ENCODE measurements at places on chromosomes 11 and 22.

GRCh38 chr11:19229671-19230070 lies 11.1 kb downstream of the E2F8 start:
- no peaks in the 10 kb centered on the region for H3K4me1 ChIP-seq
- no peaks in the 10 kb centered on the region for H3K27me3 ChIP-seq
- no peak overlapping the region for H3K4me3 ChIP-seq
- H3K36me3 ChIP-seq, result no peaks in the 10 kb centered on the region
- no peak overlapping the region for H3K27ac ChIP-seq
- no peak for DNase-seq

DNA sequence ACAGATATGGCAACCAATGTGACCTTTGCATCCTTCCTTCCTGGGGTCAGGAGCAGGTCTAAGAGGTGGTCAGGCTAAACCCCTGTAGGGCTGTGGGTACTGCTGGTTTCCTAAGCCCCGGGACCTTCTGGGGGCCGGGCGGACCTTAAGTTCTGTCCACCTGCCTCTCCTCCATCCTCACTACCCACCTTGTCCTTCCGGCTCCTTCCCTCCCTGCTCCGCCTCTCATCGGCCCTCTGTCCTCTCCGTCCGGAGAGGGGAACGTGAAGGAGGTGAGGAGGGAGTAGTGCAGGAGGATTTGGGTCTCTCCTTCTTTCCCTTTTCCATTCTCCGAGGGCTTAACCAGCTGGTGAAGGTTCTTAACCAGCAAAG lies 28.3 kb upstream of the PARVB start:
- H3K4me3 ChIP-seq, result peak overlapping the region; percentile 42
- H3K27me3 ChIP-seq, result no peaks in the 10 kb centered on the region
- DNase-seq, result no peak

DNA sequence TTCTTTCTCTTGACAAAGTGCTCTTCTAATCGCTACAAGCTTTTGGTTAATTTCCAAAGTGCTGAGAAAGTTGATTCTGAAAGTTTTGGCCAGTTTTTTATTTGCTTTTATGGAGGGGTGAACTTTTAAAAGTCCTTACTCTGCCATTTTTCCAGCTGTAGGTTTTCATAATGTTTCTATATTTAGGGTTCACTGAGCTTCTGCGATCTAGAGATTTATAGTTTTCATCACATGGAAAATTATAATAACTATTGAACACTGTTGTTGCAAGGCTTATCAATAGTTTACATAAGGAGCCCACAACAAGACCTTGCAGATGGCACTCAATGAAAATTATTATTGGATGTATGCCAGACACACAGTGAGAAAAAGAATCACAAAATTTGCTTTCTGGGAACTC lies 55.1 kb downstream of the DLG2 start:
- H3K4me1 ChIP-seq, result no peaks in the 10 kb centered on the region
- no peaks in the 10 kb centered on the region for H3K27me3 ChIP-seq
- no peaks in the 10 kb centered on the region for H3K36me3 ChIP-seq
- no peak for DNase-seq
- H3K4me3 ChIP-seq, result no peak overlapping the region
- no peak overlapping the region for H3K27ac ChIP-seq

GRCh38 chr11:94030059-94030458 lies 8.9 kb downstream of the HEPHL1 start:
- no peaks in the 10 kb centered on the region for H3K4me1 ChIP-seq
- no peak overlapping the region for H3K4me3 ChIP-seq
- H3K36me3 ChIP-seq, result no peaks in the 10 kb centered on the region
- no peaks in the 10 kb centered on the region for H3K27me3 ChIP-seq

DNA sequence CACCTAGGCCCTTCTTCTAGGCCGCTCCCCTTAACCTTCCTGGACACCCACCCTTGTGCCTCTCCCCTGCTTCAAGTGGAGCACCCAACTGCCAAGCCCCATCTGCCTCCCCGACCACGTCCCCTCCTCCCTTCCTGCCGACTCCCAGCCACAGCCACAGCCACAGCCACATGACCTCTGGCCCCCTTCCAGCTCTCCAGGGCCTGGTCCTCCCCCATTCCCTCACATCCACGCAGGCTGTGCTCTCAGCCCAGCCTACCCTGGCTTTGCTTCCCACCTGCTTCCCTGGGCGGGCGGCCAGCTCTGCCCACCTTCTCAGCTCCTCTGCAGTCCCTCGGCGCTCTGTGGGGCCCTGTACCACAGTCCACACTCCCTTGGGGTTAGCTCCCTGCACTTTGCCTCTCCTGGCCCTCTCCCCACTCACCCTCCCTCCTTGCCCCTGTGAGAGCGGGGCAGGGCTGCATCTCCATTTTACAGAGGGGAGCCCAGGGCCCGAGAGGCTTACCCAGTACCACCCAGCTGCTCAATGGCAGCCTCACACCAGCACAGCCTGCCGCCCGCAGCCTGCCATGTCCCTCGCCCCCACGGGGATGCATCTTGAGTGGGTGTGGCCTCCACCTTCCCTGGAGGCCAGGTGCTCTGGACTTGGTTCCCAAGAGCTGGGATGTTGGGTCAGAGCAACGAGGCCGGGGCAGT lies 20.3 kb downstream of the PARVG start:
- DNase-seq, result no peak
- no peak overlapping the region for H3K27ac ChIP-seq
- no peak overlapping the region for H3K4me3 ChIP-seq

GRCh38 chr11:106468086-106468485 lies 390.6 kb downstream of the AASDHPPT start:
- H3K27ac ChIP-seq, result no peak overlapping the region
- H3K4me1 ChIP-seq, result peaks cover 7% of the 10 kb centered on the region
- no peak for DNase-seq
- H3K27me3 ChIP-seq, result no peaks in the 10 kb centered on the region

DNA sequence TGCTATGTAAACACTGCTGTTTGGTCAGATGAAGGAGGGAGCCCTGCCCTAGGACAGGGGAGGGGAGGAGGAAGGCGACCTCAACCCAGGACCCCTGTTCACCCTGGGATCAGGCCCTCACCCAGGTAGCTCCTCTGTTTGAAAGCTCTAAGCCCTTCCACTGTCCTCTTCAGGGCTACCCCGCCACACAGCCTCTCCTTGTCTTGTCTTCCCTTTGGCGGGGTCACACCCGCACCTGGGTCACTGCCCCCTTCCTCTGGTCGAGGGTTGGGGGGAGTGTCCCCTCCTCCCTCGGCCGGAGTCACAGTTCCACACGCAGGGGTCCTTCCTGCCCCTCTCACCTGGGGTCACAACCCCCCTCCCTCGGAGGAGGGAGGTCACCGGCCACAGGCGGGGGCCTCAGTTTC lies 463 bp upstream of the PTPMT1 start:
- no peaks in the 10 kb centered on the region for H3K36me3 ChIP-seq
- no peaks in the 10 kb centered on the region for H3K27me3 ChIP-seq
- DNase-seq, result no peak
- H3K27ac ChIP-seq, result peak overlapping the region; percentile 39
- H3K4me3 ChIP-seq, result peak overlapping the region; percentile 98

DNA sequence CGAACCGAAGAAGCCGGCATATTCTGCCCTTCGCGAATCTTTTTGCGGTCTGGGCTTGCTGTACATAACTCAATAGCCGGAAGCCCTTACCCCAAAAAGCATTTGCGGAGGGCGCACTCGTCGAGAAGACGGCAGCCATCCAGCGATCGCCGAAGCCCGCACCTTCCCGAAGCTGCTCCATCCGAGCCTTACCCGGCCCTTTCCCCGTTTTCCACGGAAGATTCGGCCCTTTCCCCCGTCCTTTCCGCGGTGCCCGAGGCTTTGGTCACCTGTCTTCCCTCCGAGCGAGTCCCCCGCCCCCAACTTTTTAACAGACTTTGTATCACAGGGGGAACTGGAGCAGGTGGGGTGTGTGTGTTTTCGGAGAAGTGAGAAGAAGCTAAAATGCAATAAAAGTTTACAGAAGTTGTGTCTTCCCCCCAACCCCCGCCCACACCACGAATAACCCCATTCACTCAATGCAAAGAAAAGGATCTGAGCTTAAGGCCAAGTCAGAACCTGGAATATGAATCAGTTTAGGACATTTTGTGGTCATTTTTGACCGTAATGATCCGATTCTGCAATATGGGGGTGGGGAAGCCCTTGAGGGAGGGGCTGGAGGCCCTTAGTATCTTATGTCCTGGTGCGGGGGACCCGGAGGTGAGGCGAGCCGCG lies 99.0 kb upstream of the HSD17B12 start:
- H3K27ac ChIP-seq, result no peak overlapping the region
- H3K36me3 ChIP-seq, result no peaks in the 10 kb centered on the region
- peak overlapping the region; percentile 53 for H3K4me3 ChIP-seq

GRCh38 chr22:47110817-47111443 lies 348.5 kb downstream of the TBC1D22A start:
- no peak overlapping the region for H3K4me3 ChIP-seq
- DNase-seq, result no peak
- H3K27me3 ChIP-seq, result no peaks in the 10 kb centered on the region
- H3K36me3 ChIP-seq, result no peaks in the 10 kb centered on the region
- H3K4me1 ChIP-seq, result no peaks in the 10 kb centered on the region

GRCh38 chr22:28027453-28028448 lies 108.7 kb upstream of the PITPNB start:
- H3K27ac ChIP-seq, result peak overlapping the region; percentile 25
- H3K4me3 ChIP-seq, result no peak overlapping the region
- no peak for DNase-seq
- H3K4me1 ChIP-seq, result peaks cover 15% of the 10 kb centered on the region
- no peaks in the 10 kb centered on the region for H3K36me3 ChIP-seq

DNA sequence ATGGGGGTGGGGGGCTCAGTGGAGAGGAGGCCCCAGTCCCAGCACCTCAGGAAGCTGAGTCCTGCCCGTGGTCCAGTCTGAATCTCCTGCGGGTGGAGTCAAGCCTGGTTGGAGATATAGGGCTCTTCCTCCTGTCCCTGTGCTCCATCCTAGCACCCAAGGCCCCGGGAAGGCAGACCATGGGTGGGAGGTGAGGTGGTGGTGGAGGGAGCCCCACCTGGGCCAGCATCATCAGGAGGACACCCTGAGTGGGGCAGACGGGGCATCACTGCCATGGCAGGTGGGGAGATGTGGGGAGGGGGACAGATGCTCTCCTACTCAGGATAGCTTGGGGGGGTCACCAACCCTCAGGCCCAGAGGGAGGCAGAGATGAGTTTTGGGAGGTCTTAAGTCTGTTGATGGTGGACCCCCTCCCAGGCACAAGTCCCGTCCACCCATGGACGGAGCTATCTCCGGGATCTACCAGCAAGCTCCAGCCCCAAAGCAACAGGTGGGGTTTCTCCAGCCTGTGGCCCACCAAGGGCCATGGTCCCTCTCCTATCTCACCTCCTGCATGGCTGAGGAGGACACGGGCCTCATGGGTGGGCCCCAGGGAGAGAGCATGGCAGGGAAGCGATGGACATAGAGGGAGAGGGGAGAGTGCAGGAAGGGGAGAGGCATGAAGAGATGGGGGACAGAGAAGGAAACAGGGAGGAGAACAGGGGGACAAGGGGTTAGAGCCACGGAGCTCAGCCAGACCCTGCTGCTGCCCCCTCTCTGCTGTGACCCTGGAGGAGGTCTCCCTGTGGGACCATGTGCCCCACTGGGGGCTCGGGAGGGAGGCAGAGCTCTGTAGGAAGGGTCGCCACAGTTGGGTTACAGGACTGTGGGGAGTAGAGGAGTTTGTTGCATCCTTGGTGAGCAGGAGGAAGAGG lies 1.3 kb downstream of the MRGPRE start:
- DNase-seq, result no peak
- no peaks in the 10 kb centered on the region for H3K27me3 ChIP-seq
- H3K36me3 ChIP-seq, result no peaks in the 10 kb centered on the region
- no peaks in the 10 kb centered on the region for H3K4me1 ChIP-seq
- no peak overlapping the region for H3K4me3 ChIP-seq

- DNase-seq, result no peak
- no peak overlapping the region for H3K4me3 ChIP-seq
- H3K27ac ChIP-seq, result no peak overlapping the region
- H3K36me3 ChIP-seq, result no peaks in the 10 kb centered on the region
- H3K27me3 ChIP-seq, result no peaks in the 10 kb centered on the region
These were observed 220.2 kb upstream of the SNX19 start for GRCh38 chr11:131136486-131136885.

DNA sequence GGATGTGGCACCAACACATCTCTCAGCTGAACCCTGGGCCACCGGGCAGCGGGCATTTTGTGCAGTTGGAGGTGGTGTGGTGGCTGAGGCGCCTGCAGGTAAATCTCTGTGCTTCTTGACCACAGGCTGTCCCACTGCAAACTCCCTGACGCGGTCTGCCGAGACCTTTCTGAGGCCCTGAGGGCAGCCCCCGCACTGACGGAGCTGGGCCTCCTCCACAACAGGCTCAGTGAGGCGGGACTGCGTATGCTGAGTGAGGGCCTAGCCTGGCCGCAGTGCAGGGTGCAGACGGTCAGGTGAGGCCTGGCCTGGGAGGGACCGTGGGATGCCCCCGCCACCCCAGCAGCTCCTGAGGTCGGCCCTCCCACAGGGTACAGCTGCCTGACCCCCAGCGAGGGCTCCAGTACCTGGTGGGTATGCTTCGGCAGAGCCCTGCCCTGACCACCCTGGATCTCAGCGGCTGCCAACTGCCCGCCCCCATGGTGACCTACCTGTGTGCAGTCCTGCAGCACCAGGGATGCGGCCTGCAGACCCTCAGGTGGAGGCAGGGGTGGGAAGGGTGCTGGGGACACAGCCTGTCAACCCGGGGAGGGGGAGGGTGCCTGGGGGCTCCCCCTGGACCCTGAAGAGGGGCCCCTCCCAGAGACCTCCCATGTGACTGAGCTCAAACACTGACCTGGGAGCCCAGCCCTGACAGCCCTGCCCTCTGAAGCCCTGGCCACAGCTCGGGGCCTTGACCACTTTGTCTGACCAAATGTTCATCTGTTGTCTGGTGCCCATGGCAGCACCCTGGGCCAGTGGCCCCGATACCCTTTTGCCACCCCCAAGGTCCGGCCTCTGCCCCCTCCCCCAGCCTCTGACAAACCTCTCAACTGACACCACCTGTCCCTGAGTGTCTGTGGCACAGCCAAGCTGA lies 4.6 kb upstream of the PGGHG start:
- no peaks in the 10 kb centered on the region for H3K36me3 ChIP-seq
- H3K4me1 ChIP-seq, result no peaks in the 10 kb centered on the region
- no peak for DNase-seq
- H3K27ac ChIP-seq, result no peak overlapping the region
- peaks cover 5% of the 10 kb centered on the region for H3K27me3 ChIP-seq

GRCh38 chr11:94649964-94650623 lies 82.9 kb downstream of the PIWIL4 start:
- no peaks in the 10 kb centered on the region for H3K4me1 ChIP-seq
- DNase-seq, result no peak
- no peaks in the 10 kb centered on the region for H3K36me3 ChIP-seq
- no peaks in the 10 kb centered on the region for H3K27me3 ChIP-seq
- no peak overlapping the region for H3K27ac ChIP-seq

DNA sequence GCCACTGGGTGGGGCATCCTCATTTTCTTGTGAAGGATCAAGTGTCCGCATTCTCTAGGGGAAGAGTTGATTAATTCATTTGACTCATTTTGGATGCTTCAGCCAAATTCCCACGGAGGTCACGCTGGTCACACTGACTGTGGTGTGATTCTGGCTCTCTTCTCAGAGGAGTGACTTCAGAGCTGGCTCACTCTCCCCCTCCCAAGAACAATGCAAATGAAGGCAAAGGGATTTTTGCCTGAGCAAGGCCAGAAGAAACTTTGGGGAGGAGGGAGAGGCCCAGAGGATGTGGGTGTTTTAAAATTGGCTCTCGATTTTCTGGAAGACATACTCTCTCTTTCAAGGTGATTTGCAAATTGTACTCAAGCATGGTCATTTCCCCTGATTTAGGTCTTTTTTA lies 51.1 kb upstream of the LMO2 start:
- H3K4me1 ChIP-seq, result peaks cover 23% of the 10 kb centered on the region
- no peaks in the 10 kb centered on the region for H3K27me3 ChIP-seq
- no peak overlapping the region for H3K4me3 ChIP-seq
- H3K36me3 ChIP-seq, result no peaks in the 10 kb centered on the region
- peak overlapping the region; percentile 58 for H3K27ac ChIP-seq

- no peaks in the 10 kb centered on the region for H3K4me1 ChIP-seq
- no peaks in the 10 kb centered on the region for H3K27me3 ChIP-seq
- no peak overlapping the region for H3K4me3 ChIP-seq
- no peaks in the 10 kb centered on the region for H3K36me3 ChIP-seq
These were observed 270.5 kb upstream of the CADM1 start for GRCh38 chr11:115774756-115775155.

Data from thoracic aorta (tissue), 2 donors.